Stimulated activated CD4-positive, alpha-beta T cell treated with anti-CD3 and anti-CD28 coated beads, TNF-alpha, amount 100 ng/mL, for 24 hours (primary cell): ENCODE measurements at places on chromosomes 3 and 15.
A peak's percentile ranks its signal among the peaks of the same experiment; 100 is the strongest.

DNA sequence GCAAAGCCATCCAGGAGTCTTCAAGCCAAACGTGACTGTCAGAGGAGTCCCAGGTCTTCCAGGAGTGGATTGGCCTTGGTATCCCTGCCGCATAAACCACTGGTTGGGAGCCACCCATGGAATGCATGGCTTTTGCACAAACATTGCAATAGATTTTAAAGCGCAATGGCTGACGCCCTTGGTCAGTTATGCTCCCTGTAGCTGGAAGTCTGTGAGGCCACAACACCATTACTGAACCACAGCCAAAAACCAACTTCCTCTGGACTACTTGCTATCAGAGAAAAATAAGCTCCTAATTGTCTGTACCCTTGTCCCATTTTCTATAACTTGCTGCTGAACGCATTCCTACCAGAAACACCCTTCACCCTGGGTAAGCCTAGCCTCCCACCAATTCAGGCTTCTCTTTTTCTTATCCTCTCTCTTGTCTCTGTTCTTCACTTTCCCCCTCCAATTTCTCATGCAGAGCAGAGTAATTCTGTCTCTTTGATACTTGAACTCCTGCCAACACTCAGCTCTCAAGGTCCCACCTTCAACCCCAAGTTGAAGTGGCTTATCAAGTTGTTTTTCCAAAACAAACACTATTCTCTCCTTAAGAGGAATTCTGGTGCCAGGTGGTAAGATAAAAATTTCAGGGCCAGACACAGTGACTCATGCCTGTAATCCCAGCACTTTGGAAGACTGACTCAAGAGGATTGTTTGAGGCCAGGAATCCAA is 176.4 kb upstream of the UBE2E1 start:
- DNase-seq = no peak

GRCh38 chr15:70036585-70037291 is 61.0 kb downstream of the TLE3 start:
- DNase-seq = no peak

DNA sequence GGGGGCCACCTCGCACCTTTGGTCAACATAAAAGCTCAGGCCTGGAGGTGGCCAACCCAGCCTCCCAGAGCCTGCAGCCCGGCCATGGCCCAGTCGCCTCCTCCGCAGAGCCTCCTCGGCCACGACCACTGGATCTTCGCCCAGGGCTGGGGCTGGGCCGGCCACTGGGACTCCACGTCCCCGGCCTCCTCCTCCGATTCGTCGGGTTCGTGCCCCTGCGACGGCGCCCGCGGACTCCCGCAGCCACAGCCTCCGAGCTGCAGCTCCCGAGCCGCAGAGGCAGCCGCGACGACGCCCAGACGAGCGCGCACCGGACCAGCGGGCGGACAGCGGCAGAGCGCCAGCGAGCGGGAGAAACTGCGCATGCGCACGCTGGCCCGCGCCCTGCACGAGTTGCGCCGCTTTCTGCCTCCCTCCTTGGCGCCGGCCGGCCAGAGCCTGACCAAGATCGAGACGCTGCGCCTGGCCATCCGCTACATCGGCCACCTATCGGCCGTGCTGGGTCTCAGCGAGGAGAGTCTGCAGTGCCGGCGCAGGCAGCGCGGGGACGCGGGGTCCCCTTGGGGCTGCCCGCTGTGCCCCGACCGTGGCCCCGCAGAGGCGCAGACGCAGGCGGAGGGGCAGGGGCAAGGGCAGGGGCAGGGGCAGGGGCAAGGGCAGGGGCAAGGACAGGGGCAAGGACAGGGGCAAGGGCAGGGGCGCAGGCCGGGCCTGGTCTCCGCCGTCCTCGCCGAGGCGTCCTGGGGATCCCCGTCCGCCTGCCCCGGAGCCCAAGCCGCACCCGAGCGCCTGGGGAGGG is at the start of gene MESP2:
TSS of gene MESP2 (plus strand) at position 59 of the 799 bp plus-strand sequence. CDS start at position 85, 26 bp downstream.
- peak; percentile 52 for DNase-seq

GRCh38 chr3:185423178-185423577 is 60.2 kb downstream of the MAP3K13 start:
- DNase-seq = no peak

DNA sequence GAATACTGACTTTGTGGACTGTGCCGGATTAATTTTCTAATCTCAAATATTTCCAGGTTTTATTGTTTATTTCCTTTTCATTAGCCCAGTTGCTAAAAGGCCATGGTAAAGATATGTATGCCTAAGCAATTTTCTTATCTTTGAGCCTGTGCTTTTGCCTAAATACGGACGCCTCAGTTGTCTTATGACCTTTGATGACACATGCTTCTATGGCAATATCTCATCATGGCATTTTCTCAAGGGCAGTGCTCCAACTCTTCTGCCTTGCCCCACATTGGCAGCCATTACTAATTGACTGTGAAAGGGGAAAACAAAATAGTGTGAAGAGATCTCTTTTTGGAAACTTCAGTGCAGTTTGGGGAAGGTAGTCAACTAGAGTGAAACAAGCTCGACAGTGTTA is 809.6 kb upstream of the NR2F2 start:
- DNase-seq = no peak

GRCh38 chr15:71683411-71684274 is 126.7 kb upstream of the NR2E3 start:
- no peak for DNase-seq

- no peak for DNase-seq
Measured at GRCh38 chr3:141365201-141365600, 3.1 kb upstream of the ZBTB38 start.

- no peak for DNase-seq
Measured at GRCh38 chr3:61829722-61830350, 268.5 kb downstream of the PTPRG start.

GRCh38 chr3:187069857-187070516 is 69.3 kb downstream of the RPL39L start:
- no peak for DNase-seq

DNA sequence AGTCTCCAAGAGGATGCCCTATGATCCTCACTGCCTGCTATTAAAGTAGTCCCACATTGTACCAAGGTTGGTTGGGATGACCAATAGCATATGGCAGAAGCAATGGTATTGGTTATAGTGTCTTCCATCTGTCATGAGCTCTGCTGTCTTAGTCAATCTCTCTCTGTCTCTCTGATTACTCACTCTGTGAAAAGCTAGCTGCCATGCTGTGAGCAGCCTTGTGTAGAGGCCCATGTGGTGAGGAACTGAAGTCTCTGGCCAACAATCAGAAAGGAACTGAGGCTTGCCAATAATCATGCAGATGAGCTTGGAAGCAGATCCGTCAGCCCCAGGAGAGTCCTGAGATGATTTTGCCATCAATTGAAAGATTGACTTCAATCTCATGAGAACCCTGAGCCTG is 60.3 kb upstream of the CFAP161 start:
- DNase-seq = no peak

DNA sequence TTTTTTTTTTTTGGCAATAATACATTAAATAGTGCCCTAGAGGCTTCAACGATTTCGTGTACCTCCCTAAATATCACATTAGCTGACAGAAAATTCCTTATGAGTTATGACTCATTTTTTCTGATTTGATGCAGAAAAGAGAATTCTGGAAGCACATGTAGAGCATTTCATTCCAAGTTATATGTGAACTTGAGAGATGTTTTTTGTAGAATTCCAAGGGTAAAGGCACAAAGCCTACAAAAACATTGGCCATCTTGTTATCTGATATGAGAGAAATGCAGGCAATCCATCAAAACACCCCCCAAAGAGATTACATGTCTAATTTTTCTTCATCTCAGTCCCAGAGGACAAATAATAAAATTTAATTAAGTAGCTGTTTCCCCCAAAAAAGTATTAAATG is 6.7 kb upstream of the PFN2 start:
- no peak for DNase-seq

DNA sequence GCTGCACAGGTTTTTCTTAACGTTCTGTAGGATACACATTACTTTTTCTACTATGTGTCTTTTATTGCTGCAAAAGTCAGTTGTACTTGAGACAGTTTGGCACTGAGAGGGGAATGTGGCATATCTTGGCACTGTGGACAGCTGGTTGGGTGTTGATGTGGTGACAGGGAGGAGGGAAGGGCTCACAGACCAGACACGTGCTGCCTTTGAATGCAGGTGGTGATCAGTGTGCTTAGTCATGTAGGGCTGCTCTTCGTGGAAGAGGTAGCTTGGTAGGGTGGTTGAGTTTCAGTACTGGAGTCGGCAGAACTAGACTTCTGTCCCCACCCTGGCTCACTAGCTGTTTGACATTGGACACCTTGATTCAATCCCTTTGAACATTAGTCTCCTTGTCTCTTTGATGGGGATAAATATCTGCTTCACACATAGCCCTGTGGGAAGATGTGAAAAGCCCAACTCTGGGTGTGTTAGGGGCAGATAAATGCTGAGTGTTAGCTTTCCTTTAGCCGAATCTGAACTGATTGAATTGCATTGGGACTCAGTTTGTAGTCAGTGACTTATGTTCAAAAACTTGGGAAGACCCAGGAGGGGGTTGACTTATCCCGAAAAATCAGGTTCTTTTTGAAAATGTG is 108.4 kb downstream of the PTPRG start:
- no peak for DNase-seq

GRCh38 chr3:140288595-140288994 is 353.6 kb downstream of the CLSTN2 start:
- DNase-seq = no peak

- DNase-seq = no peak
Measured at GRCh38 chr3:160532371-160532770, 33.0 kb downstream of the KPNA4 start.

- DNase-seq = no peak
Measured at GRCh38 chr3:187551416-187551815, 118.8 kb downstream of the SST start.

GRCh38 chr15:59017449-59017848 is 30.0 kb downstream of the RNF111 start:
- no peak for DNase-seq

DNA sequence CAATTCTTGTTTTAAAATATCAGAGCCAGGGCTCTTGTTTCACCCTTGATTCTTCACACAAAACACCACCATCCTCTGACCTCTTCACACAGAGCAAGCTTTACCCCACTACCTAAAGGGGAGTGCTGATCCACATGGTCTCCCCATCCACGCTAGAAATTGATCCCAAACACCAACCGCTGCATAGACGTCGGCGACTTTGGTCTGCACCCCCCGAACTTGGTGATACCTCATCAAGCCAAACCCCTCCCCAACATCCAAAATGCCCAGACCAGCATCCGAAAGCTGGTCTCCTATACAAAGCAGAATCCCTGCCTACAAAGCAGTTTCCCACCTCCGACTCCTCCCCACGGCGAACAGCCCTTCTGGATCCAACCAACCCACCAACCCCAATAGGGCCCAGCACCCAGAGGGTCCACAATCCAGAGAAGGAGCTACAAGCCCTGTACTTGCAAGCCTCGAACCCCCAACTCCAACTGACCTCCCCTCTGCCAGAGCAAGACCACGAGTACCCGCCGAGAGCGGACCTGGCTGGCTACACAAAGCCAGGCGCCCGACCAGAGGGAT is 25.8 kb upstream of the MTHFS start:
- no peak for DNase-seq

- DNase-seq = no peak
Measured at GRCh38 chr3:187954873-187955586, 198.9 kb upstream of the LPP start.

GRCh38 chr3:149216193-149216869 is 5.3 kb downstream of the CP start:
- no peak for DNase-seq

- DNase-seq = no peak
Measured at GRCh38 chr3:193665370-193665989, 72.5 kb downstream of the OPA1 start.

DNA sequence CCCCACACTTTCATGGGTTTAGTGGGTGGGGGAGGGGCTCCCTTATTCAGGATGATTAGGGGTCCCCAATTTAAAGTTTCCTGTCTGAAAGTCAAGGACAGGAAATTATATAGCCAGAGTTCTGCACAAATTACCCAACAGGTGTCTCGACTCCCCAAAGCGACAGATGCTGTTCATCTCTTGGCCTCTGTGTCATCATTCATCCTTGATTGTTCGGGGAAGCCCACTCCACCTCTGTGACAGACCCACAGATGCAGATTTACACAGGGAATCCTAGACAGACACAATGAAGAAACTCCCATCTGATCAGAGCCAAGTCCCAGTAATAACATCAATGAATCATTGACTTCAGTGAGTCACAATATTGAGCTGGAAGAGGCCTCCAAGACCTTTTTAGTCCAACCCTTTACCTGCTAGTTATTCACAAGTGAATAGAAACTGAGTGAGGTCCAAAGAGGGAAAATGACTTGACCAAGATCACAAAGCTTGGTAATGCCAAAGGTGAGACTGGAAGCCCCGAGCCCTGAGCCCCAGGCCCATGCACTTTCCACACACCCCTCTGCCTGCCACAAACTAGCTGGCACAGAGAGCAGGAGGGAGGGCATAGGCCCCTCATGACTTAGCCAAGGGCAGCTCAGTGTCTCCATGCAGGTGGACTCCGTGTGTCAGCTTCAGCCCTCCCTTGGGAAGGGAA is 7.9 kb upstream of the SRP14 start:
- DNase-seq = no peak

- no peak for DNase-seq
Measured at GRCh38 chr3:119550192-119550910, 9.1 kb downstream of the CD80 start.

DNA sequence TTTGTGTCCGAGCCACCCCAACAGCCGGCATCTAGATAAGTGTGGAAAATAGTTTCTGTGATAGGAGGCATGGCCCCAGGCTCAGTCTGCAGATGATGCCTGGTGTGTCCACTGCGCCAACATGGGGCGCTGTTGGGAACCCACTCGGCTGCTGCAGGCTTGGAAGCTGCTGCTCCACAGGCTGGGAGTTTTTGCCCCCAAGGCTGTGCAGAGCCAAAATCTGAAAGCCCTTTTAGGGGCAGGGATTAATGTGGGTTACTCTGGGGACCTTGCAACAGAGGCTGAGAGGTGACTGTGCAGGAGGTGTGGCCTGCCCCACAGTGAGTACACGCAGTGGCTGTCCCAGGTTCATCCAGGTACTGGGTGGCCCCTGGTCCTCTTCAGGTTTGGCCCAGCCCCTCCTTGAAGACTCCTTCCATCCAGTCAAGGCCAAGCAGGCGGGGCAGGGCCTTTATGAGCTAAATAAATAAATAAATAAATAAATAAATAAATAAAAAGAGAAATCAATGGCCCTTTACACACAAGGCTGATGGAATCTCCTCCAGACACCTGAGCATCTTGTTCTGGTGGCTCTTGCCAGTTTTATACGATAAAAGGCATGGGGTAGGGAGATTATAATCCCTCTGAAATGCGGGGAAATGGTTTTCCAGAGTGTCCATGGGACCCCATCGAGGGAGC is 73.8 kb downstream of the AAGAB start:
- DNase-seq = no peak

DNA sequence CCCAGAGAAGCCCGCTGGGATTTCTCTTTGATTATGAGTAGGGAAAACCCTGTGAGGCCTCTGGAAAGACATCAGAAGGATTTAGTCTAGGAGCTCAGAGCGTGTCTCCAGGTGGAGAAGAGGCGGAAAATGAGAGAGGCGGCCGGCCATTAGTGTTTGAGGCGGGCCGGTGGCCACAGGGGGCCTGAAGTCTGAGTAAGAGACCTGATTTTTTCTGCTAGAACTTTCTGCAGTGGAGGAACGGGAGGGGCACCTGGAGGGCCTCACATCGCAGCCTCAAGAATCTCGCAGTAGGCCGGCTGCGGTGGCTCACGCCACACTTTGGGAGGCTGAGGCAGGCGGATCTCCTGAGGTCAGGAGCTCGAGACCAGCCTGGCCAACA is 28.5 kb downstream of the KLHDC8B start:
- no peak for DNase-seq

GRCh38 chr3:59660376-59660775 is 610.6 kb upstream of the CFAP20DC start:
- no peak for DNase-seq
